ENCODE measurements at places on chromosomes 2 and 18.

DNA sequence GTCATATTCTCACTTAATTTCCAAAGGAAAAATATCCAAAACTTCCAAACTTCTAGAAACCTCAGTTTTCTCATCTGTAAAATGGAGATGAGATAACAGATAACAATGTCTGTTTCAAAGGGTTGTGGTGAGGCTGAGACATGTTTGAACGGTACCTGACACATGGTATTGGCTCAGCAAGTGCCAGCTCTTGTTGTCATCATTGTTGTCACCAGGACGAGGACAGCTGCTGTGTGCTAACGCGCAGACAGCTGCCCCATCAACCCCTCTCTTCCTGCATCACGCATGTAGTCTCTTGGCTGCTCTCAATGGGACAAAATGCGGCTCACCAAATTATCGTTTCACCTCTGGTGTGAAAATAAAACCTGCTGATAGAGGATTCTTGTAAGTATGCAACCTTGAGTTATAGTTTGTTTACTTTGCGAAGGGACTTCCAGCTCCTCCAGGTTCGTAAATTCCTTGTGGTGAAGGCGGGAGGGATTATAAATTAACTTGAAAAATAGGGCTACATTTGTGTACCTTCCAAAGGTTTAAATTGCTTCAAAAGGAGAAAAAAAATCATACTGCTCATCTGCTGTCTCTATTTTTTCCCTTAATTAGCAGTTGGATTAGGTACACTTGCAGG, 605.4 kb downstream of the BCL11A start:
- DNase-seq, result no peak

- no peak for DNase-seq
Measured at GRCh38 chr18:47932190-47932589, 1.7 kb upstream of the SMAD2 start.

DNA sequence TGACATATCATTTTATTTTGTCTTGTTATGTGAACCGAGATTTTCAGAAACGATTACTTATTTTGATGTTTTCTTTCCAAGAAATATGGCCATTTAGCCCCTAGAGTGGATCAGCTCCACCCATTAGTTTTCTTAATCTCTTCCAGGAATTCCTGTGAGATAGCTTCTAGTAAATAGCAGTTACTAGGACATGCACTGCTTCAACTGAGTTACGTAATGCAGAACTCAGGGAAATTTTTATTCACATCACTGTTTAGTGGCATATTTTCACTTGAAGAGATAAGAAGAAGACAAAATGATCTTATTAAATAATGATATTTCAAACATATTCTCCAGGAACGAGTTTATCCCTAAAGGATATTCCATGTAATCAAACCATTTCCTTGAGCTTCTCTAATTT, 573.5 kb upstream of the CNTNAP5 start:
- DNase-seq, result no peak

- DNase-seq, result no peak
Measured at GRCh38 chr18:74248189-74248588, 43.6 kb downstream of the CYB5A start.

DNA sequence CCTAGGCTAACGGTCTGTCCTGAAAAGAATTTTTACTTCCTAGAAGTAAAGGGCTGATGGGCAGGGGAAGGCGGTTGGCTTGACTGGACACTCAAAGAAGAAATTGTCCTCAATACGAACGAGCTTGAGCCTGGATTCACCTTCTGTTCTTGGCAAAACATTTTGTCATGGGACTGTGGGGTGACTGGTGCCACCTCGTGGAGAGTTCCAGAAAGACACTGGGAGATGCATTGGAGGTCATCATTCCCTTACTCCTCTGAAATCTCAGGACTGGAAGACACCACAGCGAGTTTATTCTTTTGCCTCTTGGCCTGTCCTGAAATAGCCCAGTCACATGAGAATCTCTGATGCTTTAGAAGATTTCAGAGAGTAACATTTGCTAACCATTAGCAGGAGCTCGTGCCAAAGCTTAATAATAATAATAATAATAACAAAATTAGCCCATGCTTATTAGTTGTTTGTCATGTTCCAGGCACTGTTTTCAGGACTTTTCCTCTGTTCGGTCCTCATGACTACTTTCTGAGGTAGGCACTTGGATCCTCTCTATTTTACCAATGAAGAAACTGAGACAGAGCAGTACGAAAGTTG, 44.5 kb downstream of the TMEM182 start:
- DNase-seq, result peak; percentile 3

DNA sequence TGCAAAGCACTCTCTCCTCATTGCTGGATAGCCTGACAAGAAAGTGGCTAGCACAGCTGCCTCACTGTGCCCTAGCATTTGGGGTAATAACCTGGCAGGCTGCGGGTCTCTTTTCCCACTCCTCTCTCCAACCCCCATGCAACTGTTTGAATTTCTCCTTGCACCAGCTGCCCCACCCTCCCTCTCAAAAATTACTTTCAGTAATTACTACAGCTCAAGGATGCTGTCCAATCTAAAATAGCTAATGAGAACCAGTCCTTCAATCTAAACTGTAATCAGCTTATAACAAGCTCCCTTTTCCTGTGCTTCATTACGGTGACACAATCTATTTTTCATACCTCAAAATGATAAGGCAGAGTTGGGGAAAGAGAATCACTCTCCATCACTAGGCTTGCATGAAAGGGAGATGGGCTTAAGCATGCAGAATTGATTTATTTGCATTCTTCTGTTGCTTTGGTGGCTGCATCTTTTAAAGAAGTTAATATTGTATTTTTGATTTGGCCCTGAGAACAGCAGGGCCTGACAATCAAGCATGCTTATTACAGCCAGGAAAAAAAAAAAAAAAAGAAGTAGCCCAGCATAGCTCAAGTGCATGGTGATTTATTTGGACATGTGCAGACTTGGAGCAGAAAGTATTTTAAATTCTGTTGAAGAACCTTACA, 881.8 kb downstream of the SLC4A3 start:
- DNase-seq, result no peak

DNA sequence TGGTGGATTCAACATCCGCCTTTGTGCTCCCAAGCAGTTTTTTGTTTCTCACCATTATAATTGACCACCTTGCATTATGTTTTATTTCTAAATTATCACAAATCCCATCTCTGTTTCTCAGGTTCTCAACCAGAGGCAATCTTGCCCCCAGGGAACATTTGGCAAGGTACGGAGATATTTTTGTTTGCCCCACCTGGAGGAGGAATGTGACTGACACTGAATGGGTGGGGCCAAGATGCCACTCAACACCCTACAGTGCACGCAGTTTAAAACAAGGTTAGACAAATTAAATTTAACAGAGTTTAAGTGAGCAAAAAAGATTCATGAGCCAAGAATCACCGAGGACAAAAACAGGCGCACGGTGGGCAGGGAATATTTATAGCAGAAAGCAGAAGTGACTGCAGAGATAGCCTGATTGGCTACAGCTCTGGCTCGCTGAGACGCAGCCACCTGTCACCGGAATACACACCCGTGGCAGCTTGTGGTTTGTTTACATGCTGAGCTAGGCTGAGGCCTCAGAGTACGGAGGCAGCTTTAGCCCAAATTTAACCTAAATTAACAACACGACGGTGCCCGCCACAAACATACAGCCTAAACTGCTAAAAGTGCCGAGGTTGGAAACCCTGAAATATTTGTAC, 150.0 kb upstream of the ALKAL2 start:
- peak; percentile 85 for DNase-seq

DNA sequence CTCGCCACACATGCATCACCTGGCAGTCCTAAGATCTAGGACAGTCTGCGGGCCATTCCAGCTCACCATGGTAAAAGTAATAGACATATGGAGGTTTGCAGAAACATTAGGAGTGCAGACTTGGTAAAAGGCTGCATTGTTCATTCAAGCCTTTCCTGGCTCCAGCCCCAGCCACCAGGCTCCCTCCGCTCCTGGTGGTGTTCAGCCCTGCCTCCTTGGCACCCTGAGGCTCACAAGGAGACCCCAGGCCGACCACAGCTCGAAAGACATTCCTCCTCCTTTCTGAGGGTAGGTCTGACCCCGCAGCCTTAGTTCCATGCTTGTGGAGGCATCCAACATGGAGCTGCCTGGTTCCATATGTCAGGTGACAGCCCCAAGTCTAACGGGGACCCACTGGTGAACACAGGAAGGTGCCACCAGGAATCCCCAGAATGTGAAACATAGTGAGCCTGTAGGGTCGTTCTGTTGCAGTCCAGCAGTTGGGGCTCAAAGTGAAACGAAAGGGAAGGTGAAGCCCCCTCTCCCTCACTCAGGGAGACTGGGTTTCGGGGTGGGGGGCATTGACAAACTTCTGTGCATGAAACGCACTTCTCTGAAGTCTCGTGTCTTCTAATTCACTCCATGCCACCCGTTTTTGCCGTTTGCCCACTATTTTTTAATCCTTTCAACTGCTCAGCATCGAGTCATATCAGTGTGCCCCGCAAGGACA, 5.0 kb upstream of the SP100 start:
- DNase-seq, result no peak

- DNase-seq, result no peak
Measured at GRCh38 chr18:43719267-43719795, 442.0 kb upstream of the SYT4 start.

- DNase-seq, result no peak
Measured at GRCh38 chr2:147623328-147623727, 221.5 kb upstream of the ACVR2A start.

- DNase-seq, result peak; percentile 11
Measured at GRCh38 chr2:216023055-216023648, 9.8 kb upstream of the MREG start.

GRCh38 chr2:9697909-9698308, 67.1 kb upstream of the YWHAQ start:
- no peak for DNase-seq

DNA sequence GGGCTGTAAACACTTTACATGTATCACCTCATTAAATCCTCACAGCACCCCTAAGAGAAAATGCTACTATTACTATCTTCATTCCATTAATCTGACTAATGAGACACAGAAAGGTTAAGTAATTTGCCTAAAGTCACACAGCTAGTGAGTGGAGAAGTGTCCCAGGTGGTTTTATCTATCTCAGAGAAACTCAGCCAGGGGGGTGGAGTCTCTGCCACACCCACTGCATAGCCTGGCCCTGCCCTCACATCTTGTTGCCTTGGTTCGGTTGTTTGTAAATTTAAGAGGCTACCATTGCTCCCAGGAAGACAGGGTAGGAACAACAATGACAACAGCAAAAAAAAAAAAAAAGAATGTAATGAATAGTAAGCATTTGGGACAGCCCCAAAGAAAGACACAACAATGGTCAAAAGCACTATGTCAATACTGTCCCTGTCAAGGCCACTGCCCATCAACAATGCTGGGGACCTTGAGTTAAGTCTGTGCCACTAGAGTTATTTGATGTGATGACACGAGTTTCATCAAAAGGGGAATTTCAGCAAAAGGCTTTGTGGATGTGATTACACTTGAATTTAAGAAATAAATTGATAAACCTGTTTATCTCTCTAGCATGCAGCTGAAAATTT, 17.5 kb downstream of the CYRIA start:
- DNase-seq, result no peak

GRCh38 chr18:62784966-62785413, 69.6 kb downstream of the PHLPP1 start:
- no peak for DNase-seq

DNA sequence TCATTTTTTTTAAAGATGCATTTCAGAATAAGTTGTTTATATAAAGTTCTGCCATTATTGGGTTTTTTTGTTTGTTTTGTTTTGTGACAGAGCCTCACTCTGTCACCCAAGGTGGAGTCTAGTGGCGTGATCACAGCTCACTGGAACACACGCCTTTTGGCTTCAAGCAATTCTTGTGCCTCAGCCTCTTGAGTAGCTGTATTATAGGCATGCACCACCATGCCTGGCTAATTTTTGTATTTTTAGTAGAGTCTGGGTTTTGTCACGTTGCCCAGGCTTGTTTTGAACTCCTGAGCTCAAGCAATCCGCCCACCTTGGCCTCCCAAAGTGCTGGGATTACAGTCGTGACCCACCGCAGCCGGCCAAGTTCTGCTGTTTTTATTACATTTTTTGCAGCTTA, 72.3 kb downstream of the R3HDM1 start:
- no peak for DNase-seq

DNA sequence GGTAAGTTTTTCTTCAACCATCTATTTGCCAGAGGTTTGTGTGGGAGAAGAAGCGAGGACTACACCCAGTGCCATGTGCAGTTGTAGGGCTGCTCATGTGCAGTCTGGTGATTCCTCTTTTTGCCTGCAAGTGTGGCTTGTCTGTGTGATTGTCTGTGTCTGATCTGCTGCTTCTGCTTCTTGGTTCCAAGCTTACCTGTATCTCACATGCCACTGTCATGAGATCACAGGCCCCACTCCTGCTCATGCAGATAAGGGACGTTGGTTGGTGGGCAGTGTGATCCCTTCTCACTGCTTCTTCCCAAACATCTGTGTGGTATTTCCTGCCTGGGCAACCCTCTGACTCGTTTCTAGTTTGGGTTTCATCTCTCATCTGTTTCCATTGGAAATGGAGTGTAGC, 27.1 kb downstream of the RRM2 start:
- no peak for DNase-seq

DNA sequence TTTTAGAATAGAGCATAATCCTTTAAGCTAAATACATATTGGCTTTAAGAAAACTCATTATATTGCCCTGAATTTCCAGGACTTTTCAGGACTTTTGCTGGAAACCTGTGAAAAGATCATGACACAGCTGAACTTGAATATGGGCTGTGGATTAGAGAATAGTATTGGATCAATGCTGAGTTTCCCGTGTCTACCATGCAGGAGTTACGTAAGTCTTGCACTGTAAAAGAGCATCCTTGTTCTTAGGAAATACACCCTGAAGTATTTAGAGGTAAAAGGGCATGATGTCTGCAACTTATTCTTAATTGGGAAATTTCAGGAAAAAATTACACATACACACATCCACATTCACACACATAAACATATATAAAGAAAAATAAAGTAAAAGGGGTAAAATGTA, 82.1 kb downstream of the ZFP36L2 start:
- no peak for DNase-seq

DNA sequence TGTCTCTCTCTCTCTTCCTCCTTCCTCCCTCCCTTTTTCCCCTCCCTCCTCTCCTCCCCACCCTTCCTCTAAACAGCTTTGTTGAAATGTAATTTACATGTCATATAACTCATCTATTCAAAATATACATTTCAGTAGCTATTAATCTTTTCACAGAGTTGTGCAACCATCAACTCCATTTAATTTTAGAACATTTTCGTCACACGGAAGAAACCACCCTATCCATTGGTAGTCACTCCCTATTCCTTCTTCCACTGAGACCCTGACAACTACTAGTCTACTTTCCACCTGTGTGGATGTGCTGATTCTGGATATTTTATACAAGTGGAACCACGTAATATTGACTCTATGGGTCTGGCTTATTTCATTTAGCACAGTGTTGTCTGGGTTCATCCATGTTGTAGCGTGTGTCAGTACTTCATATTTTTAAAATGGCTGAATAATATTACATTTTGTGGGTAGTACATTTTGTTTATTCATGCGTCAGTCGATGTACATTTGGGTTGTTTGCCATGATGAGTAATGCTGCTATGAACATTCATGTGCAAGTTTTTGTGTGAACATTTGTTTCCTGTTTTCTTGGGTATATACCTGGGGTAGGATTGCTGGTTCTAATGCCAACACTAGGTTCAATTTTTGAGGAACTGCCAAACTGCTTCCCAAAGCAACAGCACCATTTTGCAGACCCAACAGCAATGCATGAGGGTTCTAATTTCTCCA, 100.1 kb upstream of the GCFC2 start:
- DNase-seq, result no peak

All from CD4-positive, alpha-beta T cell treated with Interferon gamma for 1 hour (primary cell).